ENCODE measurements at places on chromosomes 4 and X.

DNA sequence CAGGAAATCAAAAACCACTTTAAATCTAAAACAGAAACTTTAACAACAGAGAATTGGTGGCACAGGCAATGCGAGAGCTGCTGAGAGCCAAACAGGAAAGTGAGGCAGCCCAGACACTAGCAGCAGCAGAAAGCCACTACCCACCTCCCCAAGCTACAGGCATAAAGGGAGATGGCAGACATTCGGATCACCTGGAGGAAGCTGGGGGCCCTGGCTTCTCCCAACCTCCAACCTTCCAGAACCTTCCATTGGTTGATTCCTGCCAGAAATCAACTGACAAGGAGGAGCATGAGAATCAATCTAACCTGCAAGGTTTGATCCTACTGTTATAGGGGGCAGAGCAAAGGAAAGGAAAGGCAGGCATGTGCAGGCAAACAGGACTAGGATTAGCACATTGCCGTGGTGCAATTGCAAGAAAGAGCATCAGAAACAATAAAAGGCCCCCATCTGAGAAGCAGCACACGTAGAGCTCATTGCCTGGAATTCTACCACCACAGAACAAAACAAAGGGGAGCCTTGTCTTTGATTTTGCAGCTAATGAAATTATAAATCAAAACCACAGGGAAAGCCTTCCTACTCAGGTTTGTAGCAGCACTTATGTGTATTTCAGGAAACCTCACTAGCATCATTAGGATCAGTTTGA is 427.3 kb upstream of the RASGEF1B start:
- DNase-seq: no peak

DNA sequence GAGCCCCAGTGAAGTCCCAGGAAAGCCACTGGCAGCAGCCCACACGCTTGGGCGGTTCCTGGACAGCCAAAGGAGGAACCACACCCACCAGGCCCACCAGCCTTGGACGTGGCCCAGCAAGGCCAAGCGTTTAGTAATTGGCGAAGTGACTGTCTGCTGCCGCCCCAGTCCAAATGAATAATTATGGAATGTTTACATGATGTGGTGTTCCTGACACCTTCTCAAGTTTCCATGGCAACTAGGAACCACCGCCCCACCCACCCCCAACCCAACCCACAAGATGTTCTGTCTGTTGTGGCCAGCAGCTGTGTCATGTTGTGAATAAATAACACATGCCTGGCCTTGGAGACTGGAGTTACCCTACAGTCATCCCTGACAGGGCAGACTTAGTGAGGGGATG is 22.3 kb downstream of the APLN start:
- peak; percentile 68 for DNase-seq

GRCh38 chrX:63929608-63930007 is 144.6 kb upstream of the ARHGEF9 start:
- DNase-seq: no peak

GRCh38 chr4:121199742-121200561 is 35.8 kb upstream of the TNIP3 start:
- DNase-seq: no peak

GRCh38 chr4:17502756-17503155 is 9.1 kb downstream of the QDPR start:
- DNase-seq: no peak

- no peak for DNase-seq
Measured at GRCh38 chr4:141027421-141027820, 105.8 kb downstream of the RNF150 start.

GRCh38 chr4:152039691-152040090 is 278.9 kb upstream of the GATB start:
- no peak for DNase-seq

DNA sequence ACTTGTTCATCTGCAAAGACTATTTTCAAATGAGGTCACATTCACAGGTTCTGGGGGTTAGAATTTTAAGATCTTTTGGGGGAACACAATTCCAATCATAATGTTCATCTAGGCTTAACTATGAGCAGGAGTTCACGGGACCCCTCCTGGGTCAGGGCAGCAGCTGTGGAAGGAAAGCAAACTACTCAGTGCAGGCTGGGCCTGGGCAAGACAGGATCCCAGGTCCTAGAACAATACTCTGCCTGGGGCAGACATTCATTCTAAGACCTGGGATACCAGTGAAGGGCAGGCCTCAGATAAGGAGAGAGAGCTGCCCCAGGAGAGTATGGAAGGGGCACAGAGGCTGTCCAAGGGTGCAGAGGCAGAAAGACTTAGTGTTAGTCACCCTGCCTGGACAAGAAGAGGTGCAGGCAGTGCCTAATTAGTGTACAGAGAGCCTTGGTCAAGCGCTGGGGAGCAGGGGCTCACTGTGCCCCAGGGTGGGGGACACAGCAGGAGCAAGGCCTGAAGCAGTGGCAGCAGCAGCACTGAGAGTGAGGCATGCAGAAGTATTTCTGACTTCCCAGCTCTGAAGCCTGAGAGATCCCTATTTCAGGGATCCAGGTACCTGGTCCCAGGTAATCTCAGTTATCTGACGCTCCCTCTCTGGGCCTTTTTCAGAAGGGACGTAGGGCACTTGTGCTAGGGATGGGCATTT is 123.0 kb upstream of the MAMLD1 start:
- no peak for DNase-seq

GRCh38 chrX:2498781-2499302 is 1.9 kb downstream of the DHRSX start:
- peak; percentile 65 for DNase-seq

DNA sequence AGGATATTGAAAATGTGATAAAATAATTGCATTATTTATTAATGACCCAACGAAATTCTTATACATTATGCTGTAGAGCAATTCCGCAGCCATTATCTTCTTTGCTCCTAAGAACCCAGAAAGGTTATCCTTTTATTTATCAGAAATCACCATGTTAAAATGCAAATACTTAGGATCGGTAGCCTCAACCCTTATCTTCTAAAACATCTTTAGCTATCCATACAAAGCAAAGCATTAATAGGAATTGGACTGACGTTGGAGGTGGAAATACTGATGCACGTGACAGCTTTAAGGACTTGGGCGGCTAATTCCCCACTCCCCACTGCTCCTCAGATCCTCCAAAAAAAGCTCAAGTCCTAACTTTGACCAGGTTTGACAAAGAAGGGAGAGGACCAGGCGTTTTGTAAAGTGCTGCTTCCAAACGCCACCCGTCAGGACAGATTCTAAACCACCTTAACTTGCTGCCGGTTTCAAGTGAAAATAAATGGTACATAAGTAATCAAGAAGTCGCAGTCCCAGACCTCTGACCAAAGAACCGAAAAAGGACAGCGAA is 539 bp upstream of the SPCS3 start:
- no peak for DNase-seq
